ENCODE measurements at places on chromosomes 11 and 22.

- no peak for DNase-seq
Observed at GRCh38 chr11:46528445-46529094, 65.3 kb downstream of the AMBRA1 start.

DNA sequence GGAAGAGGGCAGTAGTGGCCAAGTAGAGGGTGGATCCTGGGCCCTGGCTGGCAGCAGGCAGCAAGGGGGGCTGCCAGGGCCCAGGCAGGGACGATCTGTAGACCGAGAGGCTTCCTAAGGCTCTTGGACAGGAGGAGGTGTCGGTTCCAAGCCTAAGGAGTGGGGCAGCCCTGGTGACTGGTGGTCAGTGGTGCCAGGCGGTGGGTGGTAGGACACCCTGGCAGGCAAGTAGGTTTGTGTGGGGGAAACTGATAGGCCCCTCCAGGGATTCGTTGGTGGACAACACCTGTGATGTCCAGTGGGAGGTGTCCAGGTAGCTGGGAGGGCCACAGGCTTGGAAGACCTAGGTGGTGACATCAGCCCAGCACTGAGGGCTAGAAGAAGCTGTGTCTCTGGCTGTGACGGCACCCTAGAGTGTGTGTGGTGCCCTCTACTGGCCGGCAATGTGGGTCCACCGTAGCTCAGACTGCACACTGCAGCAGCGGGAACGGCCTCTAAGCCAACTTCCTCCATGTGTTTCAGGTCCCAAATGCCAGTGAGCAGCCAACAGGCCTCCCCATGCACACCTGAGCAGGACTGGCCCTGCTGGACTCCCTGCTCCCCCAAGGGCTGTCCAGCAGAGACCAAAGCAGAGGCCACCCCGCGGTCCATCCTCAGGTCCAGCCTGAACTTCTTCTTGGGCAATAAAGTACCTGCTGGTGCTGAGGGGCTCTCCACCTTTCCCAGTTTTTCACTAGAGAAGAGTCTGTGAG is 9.4 kb upstream of the SAMM50 start:
- DNase-seq, result peak; percentile 68

DNA sequence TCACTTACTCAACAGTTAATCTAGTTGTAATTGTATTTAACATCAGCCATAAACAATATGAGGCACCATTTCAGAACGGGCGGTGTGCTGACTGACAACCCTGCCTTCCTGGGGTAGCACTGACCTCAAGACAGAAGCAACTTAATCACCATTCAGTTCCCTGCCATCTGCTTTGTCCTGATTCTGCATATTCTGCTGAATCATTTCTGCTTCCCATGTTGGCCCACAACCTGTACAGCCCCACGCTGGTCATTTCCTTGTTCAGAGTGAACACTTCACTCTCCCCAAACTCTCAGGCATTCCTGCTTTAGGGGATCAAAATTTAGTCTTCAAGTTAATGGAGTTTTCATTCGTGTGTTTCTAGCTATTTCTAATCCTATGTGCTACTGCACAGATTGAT is 132.3 kb upstream of the ZBED5 start:
- DNase-seq, result no peak

DNA sequence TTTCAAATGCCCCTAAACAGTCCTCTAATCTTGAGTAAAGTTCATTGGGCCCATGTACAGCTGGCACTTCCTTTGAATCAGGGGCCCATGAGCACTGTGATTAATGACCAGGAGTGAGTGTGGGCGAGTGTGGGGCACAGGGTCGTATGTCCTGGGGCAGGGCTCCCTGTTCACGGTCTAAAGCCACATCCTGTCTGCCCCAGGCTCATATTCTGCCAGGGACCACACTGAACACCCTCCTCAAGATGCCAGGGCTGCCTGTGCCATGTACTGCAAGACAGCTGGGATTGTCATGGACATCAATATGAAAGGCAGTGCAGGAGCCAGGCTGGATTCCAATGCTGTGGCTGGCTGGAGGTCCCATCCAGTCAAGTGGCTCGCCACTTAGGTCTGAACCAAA is 130.5 kb downstream of the KIRREL3 start:
- no peak for DNase-seq

DNA sequence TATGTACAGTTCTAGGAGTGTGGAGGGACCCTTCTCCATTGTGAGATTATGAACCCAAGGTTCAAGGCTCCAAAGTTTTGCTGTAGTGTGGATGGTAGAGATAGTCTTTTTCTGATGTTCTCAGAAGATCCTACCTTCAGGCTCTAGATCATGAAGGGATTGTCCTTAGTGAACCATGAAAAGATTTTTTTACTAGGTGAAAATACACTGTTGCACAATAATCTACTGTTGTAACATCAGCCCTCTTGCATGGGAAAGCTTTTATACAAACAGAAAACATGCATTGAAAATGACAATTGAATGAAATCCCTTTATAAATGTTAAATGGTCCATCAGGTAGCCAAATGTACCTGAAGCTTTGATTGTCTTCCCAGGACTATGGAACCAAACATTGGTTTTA is 177.8 kb downstream of the FAM76B start:
- DNase-seq, result no peak

GRCh38 chr11:11848891-11849746 is 7.3 kb downstream of the USP47 start:
- DNase-seq, result peak; percentile 60

DNA sequence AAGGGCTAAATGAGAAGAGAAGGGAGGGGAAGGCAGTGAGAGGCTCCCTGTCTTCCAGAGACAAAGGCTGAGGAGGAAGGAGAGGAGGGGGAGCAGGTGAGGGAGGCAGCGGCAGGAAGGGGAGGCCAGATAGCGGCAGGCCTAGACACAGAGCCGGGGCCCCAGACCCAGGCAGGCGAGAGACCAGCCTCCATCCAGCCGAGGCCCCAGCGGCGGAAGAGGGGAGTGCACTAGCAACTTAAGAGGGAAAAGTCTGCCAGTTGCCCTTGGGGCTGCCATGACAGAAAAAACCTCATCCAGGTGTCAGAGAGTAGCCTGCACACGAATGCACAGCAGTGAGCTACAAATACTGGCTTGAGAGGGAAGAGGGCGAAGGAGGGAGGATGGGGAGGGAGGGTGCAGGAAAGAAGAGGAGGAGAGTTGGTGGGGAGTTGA is 46.7 kb downstream of the IGLL1 start:
- DNase-seq, result peak; percentile 23

- DNase-seq, result no peak
Observed at GRCh38 chr11:61124574-61125309, 22.5 kb downstream of the CD5 start.

GRCh38 chr22:20456064-20456721 is 18.6 kb upstream of the SCARF2 start:
- peak; percentile 73 for DNase-seq

- DNase-seq, result no peak
Observed at GRCh38 chr11:70567680-70568034, 169.3 kb downstream of the CTTN start.

DNA sequence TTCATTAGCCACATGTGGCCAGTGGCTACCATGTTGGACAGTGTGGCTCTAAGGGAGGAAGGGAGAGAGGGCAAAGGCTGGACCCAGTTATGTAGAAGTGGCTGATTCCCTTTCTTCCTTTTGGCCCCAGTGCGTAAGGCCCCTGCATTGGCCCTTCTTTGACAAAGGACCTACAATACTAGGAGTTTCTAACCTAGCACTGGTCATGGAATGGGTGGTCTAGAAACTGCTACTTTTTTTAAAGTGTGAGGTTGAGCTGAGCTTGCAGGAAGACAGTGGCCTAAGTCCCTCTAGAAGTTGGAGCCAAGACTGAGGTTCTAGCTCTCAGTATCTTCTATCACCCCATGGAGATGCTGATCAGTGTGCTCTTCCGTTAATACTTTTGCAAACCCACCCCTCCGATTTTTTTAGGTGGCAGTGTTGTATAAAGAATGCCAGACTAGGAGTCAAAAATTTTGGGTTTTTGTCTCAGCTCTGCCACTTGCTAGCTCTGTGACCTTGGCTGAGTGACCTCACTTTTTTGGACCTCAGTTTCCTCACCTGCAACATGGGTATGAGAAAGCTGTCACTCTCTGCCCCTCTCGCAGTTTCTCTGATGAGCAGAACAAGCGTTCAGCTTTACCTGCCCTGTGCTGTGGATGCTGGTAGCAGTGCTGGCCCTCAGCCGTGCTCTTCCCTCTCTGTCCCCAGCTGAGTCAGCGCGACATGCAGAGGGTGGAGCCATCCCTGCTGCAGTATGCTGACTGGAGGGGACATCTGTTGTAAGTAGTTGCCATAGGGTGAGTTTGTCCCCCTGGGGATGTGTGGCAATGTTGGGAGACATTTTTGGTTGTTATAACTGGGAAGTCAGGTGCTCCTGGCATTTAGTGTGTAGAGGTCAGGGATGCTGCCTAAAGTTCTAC is 6.9 kb downstream of the ACCS start:
- DNase-seq, result no peak

GRCh38 chr11:44389963-44390605 is 80.1 kb upstream of the ALX4 start:
- no peak for DNase-seq

- no peak for DNase-seq
Observed at GRCh38 chr11:2734181-2735052, 34.6 kb upstream of the KCNQ1OT1 start.

- DNase-seq, result no peak
Observed at GRCh38 chr11:65393513-65394079, 7.2 kb downstream of the FRMD8 start.

DNA sequence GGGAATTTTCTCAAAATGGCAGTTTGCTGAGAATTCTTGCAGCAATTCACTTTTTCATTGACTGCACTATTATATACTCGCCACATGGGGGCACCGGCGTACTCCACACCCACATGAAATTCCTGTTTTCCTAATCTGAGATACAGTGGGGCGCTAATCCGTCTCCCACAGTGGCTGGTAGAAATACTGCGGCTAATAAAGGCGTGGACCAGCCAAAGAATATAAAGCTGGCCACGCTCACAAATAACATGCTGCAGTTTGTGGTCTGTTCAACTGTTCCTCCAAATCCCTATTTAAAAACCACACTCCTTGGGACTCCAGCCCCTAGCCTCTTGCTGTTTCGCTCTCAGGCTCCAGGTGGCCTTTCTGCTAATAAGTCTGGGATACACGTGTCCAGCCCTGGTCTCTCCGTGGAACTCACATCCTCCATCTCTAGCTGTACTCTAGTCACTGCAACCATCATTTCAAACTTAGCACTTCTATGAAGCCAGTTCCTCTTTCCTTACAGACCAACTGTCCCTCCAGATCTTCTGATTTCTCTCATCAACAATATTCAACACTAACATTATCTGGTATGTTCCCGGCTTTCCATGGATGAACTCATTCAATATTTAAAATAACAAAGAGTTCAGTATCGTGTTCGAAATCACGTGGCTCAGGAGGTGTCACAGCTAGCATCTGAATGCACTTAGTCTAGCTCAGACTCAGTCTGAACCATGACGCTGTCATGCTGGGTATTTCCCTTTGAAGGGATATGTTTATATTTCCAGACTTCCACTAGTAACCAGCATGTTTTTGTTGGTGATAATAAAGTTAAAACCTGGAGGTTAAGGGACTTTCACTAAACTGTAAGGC is 22.0 kb downstream of the TBRG1 start:
- peak; percentile 13 for DNase-seq

DNA sequence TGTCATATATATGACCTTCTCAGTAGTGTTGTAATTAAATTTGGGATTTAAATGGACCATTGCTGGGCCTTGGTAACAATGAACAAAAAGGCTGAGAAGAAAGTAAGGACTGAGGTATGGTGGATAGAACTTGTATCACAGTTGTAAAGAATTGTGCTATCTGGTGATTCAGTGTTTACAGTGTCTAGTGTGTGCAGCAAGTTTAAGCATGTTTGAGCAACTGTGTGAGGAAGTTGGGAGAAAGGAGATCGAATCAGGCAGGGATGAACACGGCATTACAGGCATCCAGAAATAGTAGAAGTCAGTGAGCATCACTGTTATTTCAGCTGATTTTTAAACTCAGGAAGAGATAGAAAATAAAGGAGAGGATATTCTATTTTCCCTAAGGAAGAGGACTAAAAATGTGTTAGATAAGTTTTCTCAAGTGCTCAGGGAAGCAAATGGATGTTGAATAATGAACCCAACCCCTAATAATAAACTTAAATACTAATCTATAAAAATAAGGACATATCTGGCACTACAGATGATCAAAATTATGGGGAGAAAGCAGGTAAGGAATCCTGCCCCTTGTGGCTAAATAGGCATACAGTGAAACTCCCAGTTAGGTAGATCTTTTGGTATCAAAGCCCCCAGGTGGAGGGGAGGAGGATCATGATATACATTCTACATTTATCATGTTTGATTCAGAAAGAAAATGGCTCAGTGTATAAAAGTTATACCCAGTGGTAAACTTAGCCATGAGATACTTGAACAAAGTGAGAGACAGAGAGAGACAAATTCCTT is 361.0 kb upstream of the ANO3 start:
- DNase-seq, result no peak

DNA sequence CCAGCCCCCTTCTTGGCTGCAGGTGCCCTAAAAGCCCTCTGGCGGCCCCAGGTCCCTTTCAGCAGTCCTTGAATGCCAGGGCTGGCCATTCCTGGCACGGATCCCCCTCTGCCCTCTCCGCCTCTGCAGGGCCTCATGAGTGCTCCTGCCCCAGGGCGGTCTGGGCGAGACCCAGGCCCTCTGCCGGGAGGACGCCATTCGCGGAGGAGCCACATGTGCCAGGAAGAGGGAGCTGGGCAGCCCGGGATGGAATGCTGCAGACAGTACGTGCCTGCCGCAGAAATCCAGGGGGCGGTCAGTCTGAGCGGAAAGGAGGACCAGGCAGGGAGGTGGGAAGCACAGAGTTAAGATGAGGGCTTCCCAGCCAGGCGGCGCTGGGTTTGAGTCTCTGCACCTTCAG is 2.8 kb downstream of the CABP7 start:
- DNase-seq, result no peak

DNA sequence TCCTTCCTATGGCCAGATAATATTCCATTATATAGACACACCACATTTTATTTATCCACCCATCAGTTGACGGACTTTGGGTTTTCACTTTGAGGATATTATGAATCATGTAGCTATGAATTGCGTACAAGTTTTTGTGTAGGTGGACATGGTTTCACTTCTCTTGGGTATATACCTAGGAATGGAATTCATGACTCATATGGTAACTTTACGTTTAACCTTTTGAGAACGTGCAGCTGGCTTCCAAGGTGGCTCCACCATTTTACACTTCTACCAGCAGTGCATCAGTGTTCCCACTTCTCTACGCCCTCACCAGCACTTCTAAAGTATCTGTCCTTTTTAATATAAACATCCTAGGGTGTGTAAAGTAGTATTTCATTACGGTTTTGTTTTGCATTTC is 112.0 kb downstream of the PLEKHA7 start:
- DNase-seq, result no peak

GRCh38 chr11:44911029-44911814 is 39.5 kb downstream of the TP53I11 start:
- DNase-seq, result peak; percentile 84

- no peak for DNase-seq
Observed at GRCh38 chr22:30017375-30018223, 62.7 kb upstream of the HORMAD2 start.

GRCh38 chr11:15987046-15987445 is 369.3 kb downstream of the SOX6 start:
- DNase-seq, result no peak

Measured in activated CD4-positive, alpha-beta T cell treated with anti-CD3 and anti-CD28 coated beads, Interleukin-2, amount 50 U/mL, for 1 hour (primary cell).